Muscle of arm (tissue), 14 donors: ENCODE measurements at places on chromosomes 4 and X.

GRCh38 chrX:42519666-42520231 is 258.2 kb downstream of the PPP1R2C start:
- DNase-seq: no peak

DNA sequence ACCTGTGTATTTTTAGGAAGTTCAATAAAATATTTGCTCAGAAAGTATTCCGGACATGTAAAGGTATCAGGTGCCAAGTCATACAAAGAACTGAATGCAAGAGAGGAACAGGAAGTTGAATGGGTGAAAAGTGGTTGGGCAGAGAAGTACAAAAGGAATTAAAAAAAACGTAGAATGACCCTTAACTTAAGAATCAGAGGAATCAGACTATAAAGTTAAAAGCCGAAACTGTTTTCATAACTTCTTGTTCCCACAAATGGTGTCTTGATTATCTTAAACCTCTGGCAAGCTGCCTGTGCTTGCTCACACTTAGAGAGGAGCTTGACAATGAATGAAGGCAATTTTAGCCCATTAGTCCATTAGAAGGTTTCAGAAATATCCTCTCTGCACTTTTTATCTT is 81.6 kb upstream of the HHIP start:
- no peak for DNase-seq

- peak; percentile 55 for DNase-seq
Observed at GRCh38 chr4:33071535-33071934, 2351.4 kb downstream of the PCDH7 start.

DNA sequence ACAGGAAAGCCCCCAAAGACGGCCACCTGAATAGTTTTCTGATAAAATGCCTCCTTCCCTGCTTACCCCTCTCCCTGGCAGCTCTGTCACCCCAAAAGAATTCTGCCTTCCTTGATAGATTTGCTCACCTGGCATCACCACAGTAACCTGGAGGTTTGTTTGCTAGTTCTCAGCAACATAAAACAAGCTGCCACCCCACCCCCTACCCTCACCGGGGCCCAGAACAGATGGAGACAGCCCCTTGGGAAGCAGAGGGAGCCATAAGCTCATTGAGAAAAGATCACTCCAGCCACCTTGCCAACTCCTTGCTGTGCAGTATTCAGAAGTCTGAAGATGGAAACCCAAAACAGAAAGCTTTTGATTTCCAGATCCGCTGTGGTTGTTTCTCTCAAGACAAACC is 108.6 kb downstream of the DHX15 start:
- DNase-seq: no peak

DNA sequence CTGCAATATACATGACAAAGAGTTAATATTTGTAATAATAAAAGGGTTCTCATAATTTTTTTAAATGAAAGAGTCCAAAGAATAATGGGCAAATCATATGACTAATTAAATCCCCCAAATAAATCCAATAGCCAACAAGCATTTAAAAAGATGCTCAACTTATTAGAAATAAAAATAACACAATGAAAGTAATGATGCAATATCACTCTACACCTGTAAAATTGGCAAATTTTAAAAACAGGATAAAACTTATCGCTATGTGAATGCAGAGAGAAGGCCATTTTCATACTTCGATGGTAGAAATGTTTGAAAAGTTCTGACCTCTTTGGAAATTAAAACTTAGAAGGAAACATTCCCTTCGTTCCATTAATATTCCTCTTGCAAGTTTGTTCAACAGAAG is 1.9 kb downstream of the F8 start:
- DNase-seq: no peak

DNA sequence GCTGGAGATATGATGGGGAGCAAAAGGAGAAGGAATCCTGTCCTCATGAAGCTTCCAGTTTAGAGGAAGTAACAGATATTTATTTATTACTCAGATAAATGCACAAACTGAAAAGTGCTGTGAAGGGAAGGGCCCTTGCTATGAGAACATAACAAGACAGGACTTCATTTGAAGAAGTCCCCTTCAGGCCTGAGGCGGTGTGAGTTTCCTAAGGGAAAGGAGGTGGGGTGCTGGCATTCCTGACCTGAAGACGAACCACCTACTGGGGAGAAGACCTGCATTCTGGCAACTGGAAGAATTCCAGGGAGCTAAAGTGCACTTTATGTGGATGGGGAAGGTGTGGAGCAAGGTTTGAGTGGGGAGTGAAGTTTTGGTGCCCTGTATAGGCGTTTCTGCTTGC is 15.9 kb upstream of the SPARCL1 start:
- DNase-seq: no peak

DNA sequence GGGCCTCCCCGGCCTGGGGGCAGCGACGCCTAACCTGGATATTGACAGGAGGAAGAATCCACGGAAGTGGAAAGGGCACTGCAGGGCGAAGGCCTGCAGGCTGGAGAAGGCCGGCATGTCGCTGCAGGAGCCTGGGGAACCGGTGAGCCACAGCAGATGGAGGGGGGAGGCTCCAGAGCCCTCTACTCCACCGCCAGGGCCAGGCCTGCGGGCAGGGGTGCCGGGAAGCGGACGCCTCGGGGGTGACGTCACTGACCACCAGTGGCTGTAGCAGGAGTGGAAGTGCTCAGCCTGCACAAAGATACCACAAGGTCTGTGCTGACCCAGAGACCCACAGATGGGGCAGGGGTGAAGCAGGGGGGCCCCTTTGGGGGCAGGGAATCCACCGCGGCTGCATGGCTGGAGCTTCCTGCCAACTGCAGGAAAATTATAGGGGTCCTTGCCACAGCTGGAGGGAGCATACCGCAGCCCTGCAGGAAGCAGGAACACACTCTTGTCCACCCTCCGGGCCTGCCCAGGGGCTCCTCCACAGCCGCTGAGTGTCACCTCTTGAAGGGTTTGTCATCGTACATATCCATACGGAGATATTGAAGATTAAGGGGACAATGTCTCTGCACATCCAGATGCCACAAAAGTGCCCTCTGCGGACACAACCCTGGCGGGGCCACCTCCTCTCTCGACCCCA is 7.6 kb upstream of the HTRA3 start:
- DNase-seq: no peak

GRCh38 chr4:6909970-6910339 is 329 bp downstream of the TBC1D14 start:
- no peak for DNase-seq

GRCh38 chr4:53477038-53477565 is 99.7 kb downstream of the FIP1L1 start:
- no peak for DNase-seq

- no peak for DNase-seq
Observed at GRCh38 chrX:6169407-6169806, 59.3 kb downstream of the NLGN4X start.

DNA sequence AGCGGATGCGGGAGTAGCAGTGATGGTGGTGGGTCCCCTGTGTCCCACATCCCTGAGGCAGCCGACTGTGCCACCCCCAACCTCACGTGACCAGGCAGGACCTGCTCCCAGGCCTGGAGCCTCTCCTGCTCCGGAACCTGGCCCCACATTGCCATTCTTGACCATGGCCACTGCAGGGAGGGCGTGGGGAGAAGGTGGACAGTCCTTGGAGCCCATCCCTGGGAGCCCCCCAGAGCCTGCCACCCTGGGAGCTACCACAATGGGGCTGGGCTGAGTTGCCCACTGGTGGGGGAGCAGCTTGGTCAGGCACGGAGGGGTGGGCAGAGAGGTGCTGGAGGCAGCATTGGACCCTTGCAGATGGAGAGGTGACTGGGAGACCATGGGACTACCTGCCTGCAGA is 36.8 kb downstream of the TMPRSS11A start:
- no peak for DNase-seq

- DNase-seq: peak; percentile 5
Observed at GRCh38 chr4:36385951-36386571, 104.6 kb downstream of the DTHD1 start.

DNA sequence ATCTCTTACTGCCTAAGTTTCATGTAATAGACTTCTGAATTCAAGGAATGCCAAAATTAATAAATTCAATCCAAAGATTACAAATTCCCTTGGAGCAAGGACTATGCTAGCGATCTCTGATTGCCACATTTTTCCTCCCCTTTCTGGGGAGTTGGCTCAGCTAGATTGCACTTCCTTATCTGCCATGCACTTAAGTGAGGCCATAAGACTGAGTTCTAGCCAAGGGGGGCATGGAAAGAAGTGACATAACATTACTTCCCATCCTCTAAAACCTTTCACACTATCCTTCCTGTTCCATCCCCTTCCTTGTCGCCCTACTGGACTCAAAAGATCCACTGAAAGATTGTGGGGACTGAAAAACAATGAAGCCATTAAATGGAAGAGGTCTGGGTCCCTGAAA is 53.8 kb upstream of the TXK start:
- no peak for DNase-seq

DNA sequence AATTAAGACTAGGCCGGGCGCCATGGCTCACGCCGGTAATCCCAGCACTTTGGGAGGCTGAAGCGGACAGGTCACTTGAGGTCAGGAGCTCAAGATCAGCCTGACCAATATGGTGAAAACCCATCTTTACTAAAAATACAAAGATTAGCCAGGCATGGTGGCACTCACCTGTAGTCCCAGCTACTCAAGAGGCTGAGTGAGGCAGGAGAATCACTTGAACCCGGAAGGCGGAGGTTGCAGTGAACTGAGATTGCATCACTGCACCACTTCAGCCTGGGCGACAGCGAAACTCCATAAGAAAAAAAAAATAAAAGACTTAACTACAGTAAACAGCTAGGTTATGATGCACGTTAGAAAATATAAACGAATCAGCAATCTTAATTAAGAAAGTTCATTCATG is 216.0 kb upstream of the TEX13C start:
- DNase-seq: no peak

- DNase-seq: no peak
Observed at GRCh38 chrX:148371291-148371690, 129.1 kb upstream of the AFF2 start.

DNA sequence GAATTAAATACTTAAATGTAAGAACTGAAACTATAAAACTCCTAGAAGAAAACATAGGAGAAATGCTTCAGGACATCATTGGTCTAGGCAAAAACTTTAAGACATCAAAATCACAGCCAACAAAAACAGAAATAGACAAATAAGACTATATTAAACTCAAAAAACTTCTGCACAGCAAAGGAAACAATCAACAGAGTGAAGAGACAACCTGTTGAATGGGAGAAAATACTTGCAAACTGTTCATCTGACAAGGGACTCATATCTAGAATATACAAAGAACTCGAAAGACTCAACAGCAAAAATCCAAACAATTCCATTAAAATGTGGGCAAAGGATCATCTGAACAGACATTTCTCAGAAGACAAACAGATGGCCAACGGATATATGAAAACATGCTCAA is 16.2 kb upstream of the DSPP start:
- DNase-seq: no peak

GRCh38 chrX:140815868-140816267 is 106.3 kb downstream of the LINC00632 start:
- peak; percentile 1 for DNase-seq

DNA sequence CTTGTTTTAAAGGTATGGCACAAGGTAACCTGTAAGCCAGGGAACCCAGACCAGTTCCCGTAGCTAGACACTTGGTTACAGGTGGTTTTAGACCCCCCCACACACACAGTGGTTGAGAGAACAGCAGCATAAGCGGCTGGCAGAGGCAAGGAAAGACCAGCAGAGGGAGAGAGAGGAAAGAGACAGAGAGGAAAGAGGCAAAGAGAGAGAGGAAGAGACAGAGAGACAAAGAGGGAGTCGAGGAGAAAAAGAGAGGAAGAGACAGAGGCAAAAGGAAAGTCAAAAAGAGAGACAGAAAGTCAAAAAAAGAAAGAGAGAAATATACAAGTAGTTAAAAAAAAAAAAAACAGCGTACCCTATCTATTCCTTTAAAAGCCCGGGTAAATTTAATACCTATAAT is 19.5 kb upstream of the PCSK1N start:
- DNase-seq: no peak

- DNase-seq: no peak
Observed at GRCh38 chr4:161760008-161760407, 403.8 kb downstream of the FSTL5 start.

DNA sequence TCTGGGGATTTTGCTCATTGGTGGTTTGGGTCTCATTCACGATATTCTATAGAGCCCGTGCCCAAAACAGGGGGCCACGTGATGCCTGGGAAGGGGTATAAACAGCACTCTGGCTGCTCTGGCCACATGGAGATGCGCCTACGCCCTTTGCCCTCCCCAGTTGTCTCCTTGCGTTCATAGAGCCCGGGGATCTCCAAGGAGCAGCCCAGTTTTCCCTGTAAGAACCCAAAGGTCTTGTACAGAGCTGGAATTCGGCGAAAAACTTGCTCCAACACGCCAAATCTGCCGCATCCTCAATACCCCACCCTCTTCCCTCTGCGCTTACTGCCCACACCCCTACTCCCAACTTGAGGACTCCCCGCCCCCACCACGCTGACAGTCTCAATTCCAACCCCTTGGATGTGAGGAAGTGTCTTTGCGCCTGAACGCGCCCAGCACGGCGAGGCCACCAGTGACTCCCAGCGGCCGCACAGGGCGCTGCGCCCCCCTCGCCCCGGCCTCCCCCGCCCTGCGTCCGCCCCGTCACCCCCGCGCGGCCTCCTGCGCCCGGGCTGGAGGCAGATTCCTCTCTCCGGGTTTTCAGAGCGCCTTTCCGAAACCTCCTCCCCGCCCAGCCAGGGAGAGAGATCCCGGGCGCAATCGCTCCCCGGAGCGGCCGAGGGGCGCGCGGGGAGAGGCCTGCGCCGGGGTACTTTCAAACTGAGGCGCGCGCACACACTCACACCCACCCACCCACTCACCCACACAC is at the start of gene NHS:
Gene NHS, plus strand, starts transcription at position 582 of the 748 bp plus-strand sequence. CDS start 558 bp downstream, outside the sequence.
- peak; percentile 62 for DNase-seq

GRCh38 chr4:124708517-124709300 is 3.8 kb downstream of the ANKRD50 start:
- no peak for DNase-seq

DNA sequence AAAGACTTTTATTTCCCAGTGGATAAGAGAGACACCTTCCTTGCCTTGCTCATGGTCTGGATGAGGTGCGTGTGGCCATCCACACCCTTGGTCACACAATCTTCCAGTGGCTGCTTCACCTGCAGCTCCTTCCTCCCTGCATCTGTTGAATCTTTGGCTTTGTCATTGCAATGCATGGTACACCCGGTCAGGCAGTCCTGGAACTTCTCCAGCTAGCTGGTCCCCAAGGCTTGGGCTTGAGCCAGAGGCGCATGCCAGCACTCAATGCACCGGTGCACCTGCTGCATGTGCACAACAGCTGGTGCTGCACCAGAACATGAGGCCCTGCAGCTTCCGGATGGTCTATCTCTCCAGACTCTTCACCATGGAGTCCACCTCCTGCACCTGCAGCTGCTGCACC is 31.7 kb downstream of the SCML1 start:
- DNase-seq: no peak

GRCh38 chr4:103197765-103198110 is 405 bp downstream of the CENPE start:
- no peak for DNase-seq

- no peak for DNase-seq
Observed at GRCh38 chrX:19889582-19890342, 2.4 kb upstream of the SH3KBP1 start.
